ENCODE measurements at places on chromosomes 7 and 10.

GRCh38 chr7:100691676-100692577 lies 2.1 kb downstream of the GIGYF1 start:
- DNase-seq = no peak

- DNase-seq = no peak
Observed at GRCh38 chr10:101291331-101292193, 62.3 kb upstream of the LBX1 start.

- no peak for DNase-seq
Observed at GRCh38 chr10:77578583-77579227, 58.9 kb downstream of the KCNMA1 start.

DNA sequence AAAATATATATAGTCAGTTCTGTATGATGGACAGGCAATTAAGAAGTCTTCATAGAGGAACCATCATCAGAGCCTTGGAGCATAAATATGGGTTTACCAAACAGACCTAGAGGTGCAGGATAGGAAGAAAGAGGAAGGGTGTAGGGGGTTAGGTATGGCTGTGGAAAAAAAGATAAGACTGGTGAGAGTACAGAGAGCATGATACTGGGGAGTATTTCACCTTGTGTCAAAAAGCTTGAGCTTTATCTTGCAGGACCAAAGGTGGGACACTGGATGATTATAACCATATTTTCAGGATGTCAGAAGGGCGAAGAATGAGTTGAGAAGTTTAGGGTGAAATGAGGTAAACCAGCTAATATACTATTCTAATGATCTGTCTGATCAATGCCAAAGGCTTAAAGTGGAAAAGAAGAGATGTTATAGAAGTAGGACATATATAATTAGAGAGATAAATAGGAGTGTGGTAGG lies 54.6 kb downstream of the MRPL32 start:
- no peak for DNase-seq

- DNase-seq = no peak
Observed at GRCh38 chr10:117647306-117647705, 104.8 kb downstream of the EMX2 start.

GRCh38 chr10:83333566-83333965 lies 805.7 kb upstream of the GHITM start:
- no peak for DNase-seq

DNA sequence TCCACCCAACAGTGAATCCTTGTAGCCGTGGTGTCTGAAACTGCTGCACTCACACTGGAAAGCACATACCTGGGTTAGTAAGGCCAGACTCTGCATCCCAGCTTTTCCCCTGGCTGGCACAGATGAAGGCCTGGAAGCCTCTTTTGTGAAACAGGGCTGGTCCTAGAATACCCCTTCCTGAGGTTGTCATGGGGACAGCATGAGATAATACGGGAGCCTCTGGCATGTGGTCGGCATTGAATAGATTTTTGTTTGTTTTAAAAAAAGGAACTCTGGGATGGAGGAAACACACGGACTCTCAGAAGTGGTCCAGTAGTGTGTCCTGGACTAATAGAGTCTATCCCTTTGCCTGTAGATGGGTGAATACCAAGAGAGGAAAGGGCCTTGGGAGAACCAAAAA lies 129.7 kb downstream of the TMEM178B start:
- no peak for DNase-seq

DNA sequence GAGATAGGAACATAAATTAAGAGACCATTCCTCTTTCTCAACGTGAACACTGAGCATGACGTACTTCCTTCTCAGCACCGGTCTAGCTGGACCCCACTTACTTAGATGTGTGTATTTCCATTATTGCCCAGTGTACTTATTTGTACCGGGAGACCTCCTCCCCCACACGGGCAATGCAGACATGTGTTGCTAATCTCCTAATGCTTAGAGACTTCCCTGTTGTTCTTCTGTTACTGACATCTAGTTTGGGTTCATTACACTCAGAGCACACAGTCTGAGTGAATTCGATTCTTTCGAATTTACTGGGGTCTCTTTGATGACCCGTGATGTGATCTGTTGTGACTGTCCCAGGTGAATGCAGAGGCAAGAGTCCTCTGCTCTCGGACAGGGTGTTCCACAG lies 260.0 kb downstream of the MAD1L1 start:
- DNase-seq = no peak

DNA sequence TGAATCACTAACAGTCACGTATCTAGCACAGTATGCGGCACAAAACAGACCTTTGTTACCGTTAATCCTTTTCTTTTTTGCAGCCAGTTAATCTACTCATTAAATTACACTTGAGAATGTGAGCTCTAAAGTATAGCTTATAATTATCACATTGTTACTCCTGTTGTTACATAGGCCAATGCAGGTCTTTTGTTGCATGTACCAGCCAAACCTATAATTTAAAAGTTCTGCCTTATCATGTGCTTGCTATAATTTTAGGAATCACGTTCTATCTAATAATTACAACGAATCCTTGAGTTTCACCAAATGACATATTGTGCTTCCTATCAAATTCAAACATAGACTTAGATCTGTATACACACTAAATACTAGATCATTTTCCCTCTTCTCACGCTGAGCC lies 245.1 kb downstream of the DGKI start:
- no peak for DNase-seq

- DNase-seq = no peak
Observed at GRCh38 chr10:63520500-63521415, at the start of gene REEP3. REEP3 (plus strand) TSS chr10:63521401; CDS start chr10:63521546, 145 bp downstream.

GRCh38 chr10:121595351-121595805 lies 2.9 kb downstream of the FGFR2 start:
- no peak for DNase-seq

- DNase-seq = no peak
Observed at GRCh38 chr10:114917927-114918672, 19.9 kb upstream of the TRUB1 start.

- DNase-seq = no peak
Observed at GRCh38 chr7:77975672-77976480, 177.3 kb downstream of the PHTF2 start.

GRCh38 chr10:48500771-48501170 lies 104.1 kb downstream of the ARHGAP22 start:
- DNase-seq = no peak

GRCh38 chr10:102230264-102230860 lies 4.3 kb downstream of the ELOVL3 start:
- DNase-seq = no peak

- no peak for DNase-seq
Observed at GRCh38 chr7:91114232-91114631, 150.0 kb upstream of the FZD1 start.

GRCh38 chr10:125792342-125793300 lies 17.0 kb upstream of the MMP21 start:
- DNase-seq = no peak

DNA sequence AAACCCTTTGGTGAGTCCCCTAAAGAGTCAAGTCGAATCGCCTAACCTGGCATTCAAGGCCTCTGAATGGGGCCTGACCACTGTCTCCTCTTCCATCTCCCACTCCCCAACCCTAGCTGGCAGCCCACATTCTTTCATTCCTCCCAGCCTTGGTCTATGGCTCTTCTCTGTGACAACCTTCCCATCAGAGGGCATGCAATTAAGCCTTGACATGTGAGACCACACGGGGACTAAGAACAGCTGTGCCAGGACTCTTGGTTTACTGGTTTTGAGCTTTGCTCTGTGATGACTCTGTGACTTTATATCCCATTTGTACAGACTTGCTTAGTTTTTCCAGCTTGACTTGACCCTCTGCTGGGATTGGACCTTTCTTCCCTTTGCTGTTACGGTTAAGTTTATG lies 116.6 kb downstream of the BUB3 start:
- DNase-seq = no peak

- DNase-seq = no peak
Observed at GRCh38 chr7:155166108-155166507, 96.0 kb downstream of the HTR5A start.

DNA sequence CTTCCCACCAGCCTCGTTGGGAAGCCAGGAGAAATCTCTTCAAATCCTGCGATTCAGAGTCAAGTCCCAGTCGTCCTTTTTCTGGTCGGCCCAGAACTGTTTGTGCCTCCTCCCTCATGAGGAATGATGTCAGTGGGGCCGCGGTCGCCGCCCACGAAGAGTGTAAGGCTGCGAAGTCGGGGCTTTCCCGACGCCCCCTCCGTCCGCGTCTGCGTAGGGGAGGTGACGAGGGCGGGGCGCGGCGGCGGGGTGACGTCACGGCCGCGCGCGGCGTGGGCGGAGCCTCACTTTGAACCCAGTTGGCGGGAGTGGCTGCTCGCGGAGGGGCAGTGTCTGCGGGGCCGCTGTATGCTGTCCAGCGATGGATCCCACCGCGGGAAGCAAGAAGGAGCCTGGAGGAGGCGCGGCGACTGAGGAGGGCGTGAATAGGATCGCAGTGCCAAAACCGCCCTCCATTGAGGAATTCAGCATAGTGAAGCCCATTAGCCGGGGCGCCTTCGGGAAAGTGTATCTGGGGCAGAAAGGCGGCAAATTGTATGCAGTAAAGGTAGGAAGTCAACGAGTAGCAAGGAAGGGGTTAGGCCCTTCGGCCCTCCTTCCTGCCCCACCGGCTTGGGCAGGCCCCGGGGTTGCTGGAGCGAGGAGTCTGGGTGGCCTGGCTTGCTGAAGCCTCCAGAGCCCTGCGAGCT lies at the start of gene MASTL:
TSS of gene MASTL (plus strand) at position 287 of the 689 bp plus-strand sequence. CDS start at position 362, 75 bp downstream.
- DNase-seq = peak; percentile 42

DNA sequence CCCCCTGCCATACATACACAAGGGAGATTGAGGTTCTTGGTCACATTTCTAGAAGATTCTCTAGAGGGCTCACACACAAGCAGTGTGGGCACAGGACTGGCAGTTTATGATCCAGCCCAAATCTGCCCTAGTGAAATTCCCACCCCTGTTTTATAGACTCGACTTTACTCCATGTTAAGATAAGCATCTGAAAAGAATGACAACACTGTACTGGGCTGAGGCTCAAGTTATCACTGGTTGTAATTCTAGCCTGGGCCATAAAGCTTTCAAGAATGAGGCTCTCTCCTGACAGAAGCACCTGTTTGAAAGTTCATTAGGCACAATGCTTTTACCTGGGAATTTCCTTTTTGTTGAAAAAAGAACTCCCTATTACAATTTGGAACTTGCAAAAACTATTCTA lies 195.6 kb upstream of the GLI3 start:
- DNase-seq = no peak

DNA sequence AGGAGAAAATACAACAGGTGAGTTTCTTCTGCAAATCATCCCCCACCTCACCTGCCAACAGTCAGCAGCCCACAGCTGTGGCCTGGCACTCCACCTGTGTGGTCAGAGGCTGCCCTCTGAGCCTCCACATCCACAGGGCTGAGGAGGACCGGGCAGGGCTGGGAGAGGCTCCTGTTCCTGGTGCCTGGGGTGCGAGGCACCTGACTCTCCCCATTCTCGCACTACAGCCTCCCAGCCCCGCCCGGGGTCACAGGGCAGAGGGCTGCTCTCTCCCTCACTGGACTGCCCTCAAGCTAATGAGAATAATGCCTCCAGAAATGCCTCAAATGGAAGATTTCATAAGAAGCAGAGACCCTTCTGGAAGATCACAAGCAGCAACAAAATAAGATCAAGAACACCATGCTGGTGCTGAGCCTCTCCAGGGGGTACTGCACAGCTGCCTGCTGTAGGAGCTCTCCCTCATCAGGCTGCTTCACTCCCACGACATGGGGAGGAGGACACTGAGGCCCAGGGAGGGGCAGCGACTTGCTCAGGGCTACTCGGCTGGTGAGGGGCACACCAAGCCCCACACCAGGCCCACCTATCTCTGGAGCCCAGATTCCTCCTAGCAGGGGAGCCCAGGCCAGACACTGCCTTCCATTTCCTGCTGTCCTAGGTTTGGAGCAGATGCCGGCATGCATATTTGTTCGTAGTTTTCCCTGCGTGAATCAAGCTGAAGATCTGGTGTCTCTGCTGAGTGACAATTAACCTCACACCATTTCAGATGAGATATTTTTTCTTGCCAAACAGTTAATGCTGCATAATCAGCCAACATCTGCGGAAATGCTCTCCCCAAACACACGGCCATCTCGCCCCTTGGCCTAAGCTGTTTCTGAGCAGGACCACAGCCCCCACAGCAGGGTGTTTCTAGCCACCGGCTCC lies 76.5 kb downstream of the FAM53B start:
- DNase-seq = no peak

- DNase-seq = peak; percentile 66
Observed at GRCh38 chr7:22565315-22565811, 65.4 kb upstream of the STEAP1B start.

DNA sequence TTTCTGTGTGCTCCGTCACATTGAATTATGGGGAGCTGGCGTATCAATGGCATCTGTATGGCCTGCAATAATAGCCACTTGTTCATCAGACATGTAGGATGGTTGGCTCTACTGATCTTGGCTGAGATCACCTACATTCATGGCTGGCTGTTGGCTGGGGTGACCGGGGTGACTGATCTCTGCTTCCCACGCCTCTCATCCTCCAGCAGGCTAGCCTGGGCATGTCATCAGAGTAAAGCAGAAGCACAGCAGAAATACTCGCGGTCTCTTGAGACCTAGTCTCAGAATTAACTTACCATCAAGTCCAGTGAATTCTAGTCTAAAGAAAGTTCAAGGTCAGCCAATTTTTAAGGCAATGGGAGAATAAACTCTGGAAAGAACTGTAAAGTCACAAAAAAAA lies 257.7 kb upstream of the GLI3 start:
- DNase-seq = no peak

DNA sequence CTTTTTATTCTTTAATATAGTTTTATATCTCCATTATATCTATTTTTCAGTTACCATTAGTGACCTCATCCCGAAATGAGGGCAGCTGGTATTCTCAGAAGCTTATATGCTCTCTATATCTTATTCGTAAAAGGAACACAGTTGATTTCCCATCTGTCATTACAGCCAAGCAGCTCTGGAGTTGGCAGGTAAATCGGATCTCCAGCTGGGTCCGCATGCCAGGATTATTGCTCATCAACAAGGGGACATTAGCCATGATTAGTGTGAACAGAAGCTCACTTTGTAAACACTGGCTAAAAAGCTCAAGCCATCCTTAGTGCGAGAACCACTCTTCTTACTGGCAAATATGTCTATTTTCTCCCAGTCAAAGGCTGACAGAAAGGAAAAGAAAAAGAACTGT lies 180.3 kb downstream of the NPSR1 start:
- DNase-seq = no peak

DNA sequence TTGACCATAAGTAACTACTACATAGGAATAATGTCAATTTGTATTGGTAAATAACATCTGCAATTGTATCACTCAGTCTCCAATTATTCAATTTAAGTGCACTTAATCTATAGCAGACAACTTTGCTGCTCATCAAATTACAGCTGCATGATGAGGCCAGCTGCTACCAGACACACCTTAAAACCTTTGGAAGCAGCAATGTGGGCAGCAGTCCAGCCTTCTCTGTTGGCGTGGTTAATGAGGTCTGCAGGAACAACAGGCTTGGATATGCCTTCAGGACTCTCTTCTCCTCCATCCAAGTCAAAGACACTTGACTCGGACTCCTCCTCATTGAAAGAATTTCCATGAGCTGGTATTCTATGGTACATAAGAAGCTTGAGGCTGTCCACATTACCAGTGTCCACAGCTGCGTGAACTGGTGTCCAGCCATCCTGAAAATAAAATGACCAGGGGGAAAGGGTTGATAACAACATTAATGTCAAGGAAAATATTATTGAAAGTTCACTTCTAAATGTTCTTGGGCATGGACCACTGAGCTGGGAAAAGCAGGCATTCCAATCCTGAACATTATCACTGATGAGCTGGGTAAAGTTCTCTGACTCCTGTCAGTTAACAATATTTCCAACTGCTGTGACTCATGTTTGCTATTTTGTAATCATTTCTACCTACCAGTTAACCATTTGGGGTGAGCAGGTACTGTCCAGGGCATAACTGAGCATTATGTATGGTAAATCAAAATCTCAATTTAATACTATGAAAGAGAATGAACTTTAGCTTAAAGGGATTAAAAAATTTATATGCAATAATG lies 95.7 kb downstream of the CTTNBP2 start:
- DNase-seq = no peak

GRCh38 chr7:55438757-55439525 lies 73.8 kb downstream of the LANCL2 start:
- DNase-seq = no peak

Data from Panc1 (cell line).